ENCODE measurements at places on chromosomes 11 and 22.

DNA sequence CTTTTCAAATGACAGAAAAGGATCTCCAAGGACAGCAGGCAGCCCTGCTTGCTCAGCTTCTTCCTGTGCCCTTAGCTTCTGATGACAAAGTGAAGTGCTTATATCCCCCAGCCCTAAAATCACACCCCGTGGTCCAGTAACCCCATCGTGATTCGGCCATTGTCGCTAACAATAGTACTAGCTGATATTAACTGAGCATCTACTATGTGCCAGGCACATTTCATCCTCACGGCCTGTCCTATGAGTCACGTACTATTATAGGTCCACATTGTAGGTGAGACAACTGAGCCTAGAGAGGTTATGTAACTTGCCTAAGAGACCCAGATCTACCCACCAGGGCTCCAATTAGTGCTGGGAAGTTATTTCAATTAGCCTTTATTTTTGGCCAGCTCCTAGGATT is 6.1 kb downstream of the SCN4B start:
- ATAC-seq, result no peak

GRCh38 chr22:30968015-30968923 is at the start of gene MORC2:
Gene MORC2, minus strand, starts transcription at chr22:30968774. Its CDS starts 885 bp downstream, at chr22:30967889.
- ATAC-seq, result no peak

DNA sequence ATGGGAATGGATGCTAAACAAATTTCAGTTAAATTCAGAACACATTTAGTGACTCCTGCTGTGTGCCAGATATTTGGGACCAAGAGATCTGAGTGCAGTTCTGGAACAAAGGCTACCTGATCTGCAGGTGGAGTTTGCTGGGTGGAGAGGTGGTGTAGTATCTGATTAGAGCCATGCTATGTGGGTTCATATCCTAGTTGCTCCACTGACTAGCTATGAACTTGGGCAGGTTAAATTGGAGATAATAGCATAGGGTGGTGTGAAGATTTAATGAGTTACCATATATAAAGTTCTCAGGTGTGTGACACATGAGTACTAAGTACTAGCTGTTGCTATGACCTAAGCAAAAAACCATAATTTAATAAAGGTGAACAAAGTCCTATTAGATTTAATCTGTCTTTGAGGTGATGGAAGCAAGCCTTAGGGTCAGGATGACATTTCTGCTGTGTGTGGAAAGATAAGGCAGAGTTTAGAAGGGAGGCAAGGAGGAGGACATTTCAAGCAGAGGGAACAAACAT is 2.1 kb downstream of the ENDOD1 start:
- ATAC-seq, result no peak

DNA sequence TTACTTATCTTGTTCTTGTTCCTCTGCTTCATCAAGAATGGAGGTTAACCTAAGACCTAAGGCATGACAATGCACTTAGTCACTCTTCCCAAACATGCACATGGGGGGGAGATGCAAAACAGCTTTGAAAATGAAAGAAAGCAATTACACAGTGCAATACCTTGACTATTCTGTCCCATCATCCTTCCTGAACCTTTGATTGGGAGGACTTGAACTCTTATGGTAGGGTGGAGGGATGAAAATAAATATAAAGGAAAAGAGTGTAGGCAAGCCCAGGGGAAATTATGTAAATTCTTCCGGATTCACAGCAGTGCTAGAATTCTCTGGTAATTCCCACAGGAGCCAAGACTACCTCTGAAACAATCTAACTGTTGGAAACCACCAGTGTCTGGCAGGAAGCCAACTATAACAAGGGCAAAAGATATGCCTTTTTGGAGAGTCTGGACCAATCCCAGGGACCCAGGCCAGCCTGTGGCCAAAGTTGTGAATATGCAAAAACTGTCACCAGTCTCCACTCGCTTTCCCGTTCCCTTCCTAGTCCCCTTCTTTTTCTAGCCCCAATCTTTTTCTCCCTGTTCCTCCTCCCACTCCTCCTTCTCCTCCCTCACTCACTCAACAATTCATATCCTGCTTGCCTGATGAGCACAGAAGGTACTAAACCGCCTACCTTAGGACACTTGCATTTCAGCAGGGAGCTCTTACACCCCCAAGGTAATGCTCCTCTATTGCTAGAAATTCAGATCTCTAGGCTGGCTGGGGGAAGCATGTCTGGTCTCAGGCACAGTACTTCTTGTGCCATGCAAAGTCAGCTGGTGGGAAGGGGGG is 2.5 kb upstream of the RCN1 start:
- peak; percentile 5 for ATAC-seq

DNA sequence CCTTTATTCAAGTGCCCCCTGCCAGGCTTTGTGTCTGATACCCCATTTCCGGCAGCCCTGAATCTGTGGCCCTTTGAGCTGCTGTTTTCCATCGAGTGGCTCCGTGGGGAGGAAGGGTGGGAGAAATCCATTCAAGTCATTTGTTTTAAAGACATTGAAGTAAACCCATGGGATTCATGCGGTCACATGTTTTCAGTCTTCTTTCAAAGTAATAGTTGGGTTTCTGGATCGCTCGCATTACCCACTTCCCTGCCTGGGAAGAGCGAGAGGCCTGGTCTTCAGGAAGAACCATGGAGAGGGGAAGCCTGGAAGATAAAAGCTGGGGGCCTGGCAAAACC is 14.4 kb downstream of the DAGLA start:
- no peak for ATAC-seq

GRCh38 chr22:39205344-39206021 is 39.3 kb downstream of the PDGFB start:
- ATAC-seq, result peak; percentile 93

DNA sequence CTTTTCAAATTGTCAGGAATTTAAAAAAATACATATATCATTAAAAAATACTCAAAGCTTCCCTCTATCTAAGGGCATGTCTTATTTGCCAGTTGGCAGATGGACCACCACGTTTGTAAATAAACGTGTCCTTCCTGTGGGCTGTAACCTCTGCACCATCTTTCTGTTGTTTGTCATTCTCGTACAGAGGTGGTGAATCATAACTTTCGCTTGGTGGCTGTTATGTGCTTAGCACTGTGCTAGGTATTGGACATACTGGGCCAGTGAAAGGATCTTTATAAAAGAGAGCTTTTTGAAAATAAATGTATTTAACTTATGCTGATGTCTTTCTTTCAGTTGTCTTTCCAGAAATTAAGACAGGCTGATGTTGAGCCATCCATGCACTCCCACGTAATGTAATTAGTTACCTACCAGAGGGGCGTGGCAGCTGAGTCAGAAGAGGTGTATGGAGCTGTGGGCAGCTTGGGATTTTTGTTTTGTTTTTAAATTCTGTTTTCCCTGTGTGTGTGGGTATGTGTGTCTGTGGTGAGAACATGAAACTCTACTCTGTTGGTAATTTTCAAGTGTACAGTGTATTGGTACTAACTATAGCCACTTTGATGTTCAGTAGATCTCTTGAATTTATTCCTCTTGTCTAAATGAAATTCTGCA is 62.7 kb downstream of the TECTA start:
- no peak for ATAC-seq

DNA sequence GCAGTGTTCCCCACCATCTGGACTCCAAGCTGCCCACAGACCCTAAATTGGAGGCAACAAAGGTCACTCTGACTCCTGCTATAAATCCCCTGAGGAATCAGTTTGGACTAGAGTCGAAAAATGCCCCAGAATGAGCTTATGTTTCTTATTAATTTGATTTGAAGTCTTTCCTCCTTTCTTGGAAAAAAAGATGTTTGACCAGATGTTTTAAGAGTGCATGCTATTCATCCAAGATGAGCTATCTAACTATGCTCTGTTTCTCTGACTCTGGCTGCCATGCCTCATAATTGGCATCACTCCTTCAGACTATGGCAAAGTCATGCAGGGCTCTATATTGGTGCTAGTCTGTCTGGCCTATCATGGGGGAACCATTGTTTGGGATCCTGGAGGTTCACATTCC is 174.0 kb downstream of the SPON1 start:
- ATAC-seq, result no peak

- ATAC-seq, result no peak
These were observed 109.9 kb downstream of the MICAL2 start for GRCh38 chr11:12220305-12220704.

GRCh38 chr11:95788921-95789505 is 569 bp downstream of the FAM76B start:
- peak; percentile 12 for ATAC-seq

DNA sequence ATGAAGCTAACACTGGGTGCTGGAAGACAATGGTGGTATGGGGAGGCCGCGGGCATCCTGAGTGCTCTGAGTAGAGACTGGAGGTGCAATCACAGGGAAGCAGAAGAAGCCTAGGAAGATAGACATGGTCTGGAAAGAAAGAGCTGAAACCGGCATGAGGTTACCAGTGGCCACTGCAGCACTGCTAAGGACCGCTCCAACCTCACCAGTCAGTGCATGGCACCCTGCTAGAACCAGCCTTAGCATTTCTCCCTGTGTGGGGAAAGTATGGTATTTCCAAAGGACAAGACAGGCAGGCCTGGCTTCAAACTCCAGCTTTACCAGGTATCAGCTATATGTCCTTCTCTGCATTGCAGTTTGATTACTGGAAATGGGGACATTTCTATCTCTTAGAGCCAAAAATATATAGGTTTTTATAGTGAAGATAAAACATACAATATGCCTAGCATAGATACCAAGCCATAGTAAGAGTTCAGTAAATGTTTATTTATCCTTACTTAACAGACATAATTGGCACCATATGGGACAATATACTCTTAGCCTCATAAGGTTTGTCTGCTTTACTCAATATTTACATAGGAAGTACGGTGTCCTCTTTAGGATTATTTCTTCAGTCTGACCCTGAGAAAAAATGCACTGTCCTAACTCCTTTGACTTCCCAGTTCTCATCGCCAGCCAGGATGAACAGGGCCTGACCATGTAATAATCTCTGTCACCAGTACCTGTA is 231.1 kb downstream of the TENM4 start:
- ATAC-seq, result no peak

DNA sequence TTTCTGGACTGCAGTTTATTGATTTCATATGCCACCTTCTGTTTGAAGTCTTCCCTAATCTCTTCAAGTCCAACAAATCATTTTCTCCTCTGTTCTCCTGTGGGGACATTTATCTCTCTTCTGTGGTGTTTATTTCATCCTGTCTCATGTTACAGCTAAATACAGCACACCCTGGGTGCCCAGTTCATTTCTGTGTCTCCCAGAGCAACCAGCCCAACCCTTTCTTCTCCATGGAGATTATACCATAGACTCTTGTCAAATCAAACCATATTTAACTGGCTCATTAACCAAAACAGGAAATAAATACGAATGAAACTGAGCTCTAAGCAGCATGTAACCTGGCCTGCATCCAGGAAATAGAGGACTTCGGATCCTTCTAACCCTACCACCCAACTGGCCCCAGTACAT is at the start of gene MS4A8:
Gene MS4A8, plus strand, starts transcription at position 329 of the 408 bp plus-strand sequence. CDS start 1,249 bp downstream, outside the sequence.
- no peak for ATAC-seq

DNA sequence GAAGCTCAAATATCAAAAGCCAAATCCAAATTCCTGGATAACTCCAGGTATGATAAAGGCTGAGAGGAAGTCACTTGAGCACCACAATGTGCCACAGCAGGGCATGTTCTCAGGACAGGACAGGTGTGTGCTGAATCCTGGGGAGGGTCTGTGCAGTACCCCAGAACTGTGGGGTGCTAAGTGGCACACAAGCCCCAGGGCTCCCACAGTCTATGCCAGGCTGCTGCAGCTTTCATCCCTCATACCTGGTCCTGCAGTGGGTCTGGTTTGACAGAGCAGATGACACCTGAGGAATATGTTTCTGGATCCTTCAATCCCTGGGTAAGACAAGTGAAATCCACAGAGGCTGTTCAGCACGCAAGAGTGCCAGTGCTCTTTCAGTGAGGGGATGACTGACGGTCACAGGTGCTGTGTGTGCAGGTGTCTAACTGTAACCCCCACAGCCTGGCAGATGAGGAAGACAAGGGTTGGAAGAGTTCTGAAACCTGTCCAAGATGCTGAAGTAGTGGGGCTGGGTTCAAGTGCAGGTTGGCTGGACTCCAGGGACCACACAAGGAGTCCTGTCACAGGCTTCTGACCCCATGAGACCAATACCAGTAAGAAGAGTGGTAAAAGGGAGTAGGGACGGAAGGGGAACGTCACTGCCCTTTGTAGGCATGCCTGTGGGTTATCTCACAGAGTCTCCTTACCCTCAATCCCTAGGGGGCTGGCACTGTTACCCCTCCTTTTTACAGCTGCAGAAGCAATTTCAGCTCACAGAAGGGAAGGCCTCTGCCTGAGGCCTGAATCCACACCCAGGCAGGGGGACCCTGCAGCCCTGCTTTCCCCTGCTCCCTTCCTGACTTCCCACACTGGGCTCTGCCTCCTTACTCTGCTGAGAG is 14.1 kb downstream of the SERPIND1 start:
- no peak for ATAC-seq

- ATAC-seq, result no peak
These were observed 65.2 kb upstream of the A4GALT start for GRCh38 chr22:42785706-42786499.

- no peak for ATAC-seq
These were observed 8.1 kb upstream of the CERK start for GRCh38 chr22:46746192-46746591.

- ATAC-seq, result no peak
These were observed 15.7 kb downstream of the USP28 start for GRCh38 chr11:113859665-113860064.

- no peak for ATAC-seq
These were observed 56.8 kb upstream of the B3GAT1 start for GRCh38 chr11:134468796-134469195.

GRCh38 chr11:782264-783174 is 5.2 kb upstream of the GATD1 start:
- no peak for ATAC-seq

GRCh38 chr11:66194391-66194790 is 74.0 kb upstream of the RAB1B start:
- ATAC-seq, result no peak

- no peak for ATAC-seq
These were observed 15.8 kb downstream of the MYEOV start for GRCh38 chr11:69309631-69310280.

- ATAC-seq, result no peak
These were observed 253.3 kb upstream of the ISX start for GRCh38 chr22:34812631-34813030.

GRCh38 chr11:9697766-9698165 is 33.9 kb downstream of the SWAP70 start:
- no peak for ATAC-seq

DNA sequence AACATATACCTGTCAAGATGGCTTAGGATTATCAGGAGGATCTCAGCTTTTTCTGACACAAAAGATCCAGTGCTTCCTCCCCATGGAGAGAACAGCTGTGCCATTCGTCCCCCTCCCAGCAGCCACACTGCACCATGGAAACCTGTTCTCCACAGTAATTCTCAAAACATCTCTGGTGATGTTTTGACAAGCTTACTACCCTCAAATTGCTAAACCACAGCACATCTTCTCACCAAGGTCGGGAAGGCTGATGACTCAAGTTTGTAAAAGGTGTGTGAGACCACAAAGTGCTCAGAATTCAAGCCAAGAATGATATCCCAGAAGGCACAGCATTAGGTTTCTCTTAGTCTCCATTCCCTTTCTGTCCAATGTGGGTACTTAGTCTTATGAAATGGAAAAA is 3.9 kb upstream of the RAB38 start:
- no peak for ATAC-seq

GRCh38 chr11:45102361-45102809 is 44.1 kb upstream of the PRDM11 start:
- no peak for ATAC-seq

GRCh38 chr11:113249491-113249763 is 65.0 kb upstream of the TTC12 start:
- peak; percentile 57 for ATAC-seq

Measured in SK-N-SH treated with all-trans-retinoic acid at 6 μM for 48 hours (cell line).